ENCODE measurements at places on chromosomes 7 and 10.

DNA sequence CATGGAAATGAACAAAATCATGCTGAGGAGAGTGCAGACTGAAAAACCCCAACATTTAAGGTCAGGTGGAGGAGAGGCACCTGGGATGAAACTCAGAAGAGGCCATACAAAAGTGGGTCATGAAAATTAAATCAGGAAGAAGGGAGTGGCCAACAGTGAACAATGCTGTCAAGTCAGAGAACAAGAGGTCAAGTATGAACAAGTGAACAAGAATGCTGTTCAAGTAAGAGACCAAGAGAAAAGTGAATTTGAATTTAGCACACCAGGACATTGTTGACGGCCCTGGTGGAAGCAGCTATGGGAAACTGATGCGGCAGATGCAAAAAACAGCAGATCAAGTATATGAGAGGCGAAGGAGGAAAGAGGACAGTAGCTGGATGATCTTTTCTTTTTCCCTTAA is 7.9 kb downstream of the CEP41 start:
- DNase-seq: no peak

DNA sequence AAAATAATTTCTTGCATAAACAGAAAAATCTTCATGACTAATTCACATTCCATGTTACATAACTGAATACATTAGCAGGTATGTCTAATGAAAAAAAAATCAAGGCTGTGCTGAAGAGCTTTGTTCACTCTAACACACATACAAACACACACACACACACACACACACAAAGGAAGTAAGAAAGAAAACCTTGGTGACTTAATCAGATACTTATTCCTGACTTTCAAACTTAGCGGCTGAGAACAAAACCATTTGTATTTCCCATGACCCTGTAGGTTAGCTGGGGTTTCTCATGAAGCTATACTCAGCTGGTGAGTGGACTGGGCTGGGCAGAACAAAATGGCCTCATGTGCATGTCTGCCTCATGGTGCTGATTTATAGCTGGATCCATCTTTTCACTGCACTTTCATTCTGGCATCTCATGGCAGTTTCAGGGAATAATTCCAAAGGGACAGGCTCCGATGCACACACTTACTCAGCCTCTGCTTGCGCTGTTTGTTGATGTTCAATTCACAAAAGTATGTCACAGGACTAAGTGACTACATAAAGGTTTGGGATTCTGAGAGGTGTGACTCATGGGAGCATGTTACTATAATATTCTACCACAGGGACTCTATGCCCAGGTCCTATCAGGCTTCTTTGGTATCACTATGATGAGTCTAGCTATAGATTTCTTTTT is 161.2 kb downstream of the PCLO start:
- no peak for DNase-seq

DNA sequence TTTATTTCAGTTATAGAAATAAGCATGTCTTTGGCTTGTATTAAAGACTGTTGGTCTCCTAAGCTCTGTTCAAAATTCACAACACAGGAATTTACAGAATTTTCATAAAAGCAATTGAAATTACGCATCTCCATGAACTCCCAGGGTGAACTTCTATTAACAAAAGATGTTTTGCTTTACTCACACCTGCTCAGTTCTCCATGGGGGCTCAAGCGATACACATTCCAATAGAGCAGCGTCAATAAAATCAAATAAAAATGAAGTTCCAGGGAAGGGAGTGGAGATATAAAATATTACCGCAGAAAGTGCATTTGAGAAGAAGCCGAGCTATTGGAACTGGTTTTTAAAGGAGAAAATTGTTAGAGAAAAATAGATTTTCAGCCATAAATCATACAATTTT is 41.5 kb upstream of the ZNF438 start:
- DNase-seq: no peak

GRCh38 chr7:80488406-80488805 is 23.5 kb downstream of the GNAT3 start:
- no peak for DNase-seq

GRCh38 chr10:126518218-126519080 is 130.2 kb upstream of the ADAM12 start:
- no peak for DNase-seq

GRCh38 chr7:143397710-143398530 is 10.7 kb downstream of the EPHA1 start:
- no peak for DNase-seq

DNA sequence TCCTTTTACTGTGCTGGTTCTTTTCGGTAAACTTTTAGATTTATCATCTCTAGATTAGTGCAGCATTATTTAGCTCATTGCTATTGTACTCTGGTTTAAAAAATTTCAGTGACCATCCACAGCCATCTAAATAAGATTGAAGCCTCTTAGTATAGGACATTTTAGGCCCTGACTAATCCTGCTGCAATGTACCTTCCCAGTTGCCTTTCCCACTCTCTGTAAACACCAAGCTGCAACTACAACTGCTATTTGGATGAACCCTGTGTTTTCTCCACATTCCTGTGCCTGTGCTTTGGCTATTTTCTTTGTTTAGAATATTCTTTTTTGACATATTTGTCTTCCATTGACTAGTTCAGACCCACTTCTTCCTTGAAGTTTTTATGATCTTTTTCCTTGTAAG is 314.6 kb downstream of the AUTS2 start:
- no peak for DNase-seq
